ENCODE measurements at places on chromosomes 7 and 10.

DNA sequence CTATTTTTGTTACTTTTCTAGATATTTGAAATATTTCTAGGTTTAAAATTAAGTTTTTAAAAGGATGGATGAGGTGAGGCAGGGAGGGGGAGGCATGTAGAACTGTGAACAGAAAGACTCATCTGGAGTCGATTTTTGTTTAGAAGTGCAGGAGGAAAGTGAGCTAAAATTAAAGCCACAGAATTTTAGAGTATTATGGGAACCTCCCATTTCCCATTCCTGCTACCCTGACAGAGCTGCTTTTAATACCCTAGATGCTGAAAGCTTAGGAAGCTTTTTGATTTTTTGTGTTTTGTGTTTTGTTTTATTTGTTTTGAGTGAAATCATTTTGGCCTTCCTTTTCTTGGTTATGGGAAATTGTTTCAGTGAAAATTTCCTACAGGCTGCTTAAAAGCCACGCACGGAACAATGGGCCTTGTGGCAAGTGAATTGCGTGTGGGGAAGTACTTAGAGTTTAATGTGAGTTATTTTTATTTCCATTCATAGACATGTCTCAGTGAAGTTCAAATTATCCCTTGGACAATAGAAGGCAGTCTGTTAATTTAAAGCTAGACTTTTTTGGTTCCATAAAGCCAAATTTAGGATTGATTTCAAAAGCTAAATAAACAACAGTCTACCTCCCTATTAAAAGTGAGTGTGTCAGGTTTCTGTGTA, 102.0 kb upstream of the HDAC9 start:
- no peaks in the 10 kb centered on the region for H3K4me1 ChIP-seq
- no peak for DNase-seq
- no peak overlapping the region for H3K4me3 ChIP-seq
- H3K27ac ChIP-seq = no peak overlapping the region

GRCh38 chr10:3566627-3567026, 218.4 kb downstream of the KLF6 start:
- no peak for DNase-seq
- H3K36me3 ChIP-seq = no peaks in the 10 kb centered on the region
- no peaks in the 10 kb centered on the region for H3K4me1 ChIP-seq
- H3K4me3 ChIP-seq = no peak overlapping the region

DNA sequence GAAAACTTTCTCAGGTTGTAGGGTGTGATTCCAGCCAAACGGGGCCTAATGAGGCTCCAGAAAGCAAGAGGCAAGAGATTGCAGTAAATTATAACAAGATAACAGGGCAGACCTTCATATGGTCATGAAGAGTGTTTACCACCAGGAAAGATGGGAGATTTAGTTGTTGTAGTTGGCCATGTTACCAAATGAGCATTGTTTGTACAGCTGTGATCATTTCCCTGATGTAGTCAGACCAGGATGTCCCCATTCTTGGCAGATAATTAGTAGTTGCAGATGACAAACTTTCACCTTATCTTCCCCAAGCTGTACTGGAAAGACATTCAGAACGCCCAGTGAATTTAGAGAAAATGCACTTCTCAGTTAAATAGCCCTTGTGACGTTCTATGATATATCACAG, 630.8 kb downstream of the ANKRD7 start:
- H3K27ac ChIP-seq = no peak overlapping the region
- no peaks in the 10 kb centered on the region for H3K27me3 ChIP-seq
- no peaks in the 10 kb centered on the region for H3K36me3 ChIP-seq
- no peaks in the 10 kb centered on the region for H3K4me1 ChIP-seq
- no peak for DNase-seq

- no peaks in the 10 kb centered on the region for H3K36me3 ChIP-seq
- DNase-seq = no peak
- H3K4me1 ChIP-seq = no peaks in the 10 kb centered on the region
- no peak overlapping the region for H3K27ac ChIP-seq
- H3K4me3 ChIP-seq = no peak overlapping the region
These were observed 111.3 kb downstream of the PTPN20 start for GRCh38 chr10:47022311-47023131.
